A549 treated with RU486 at 1 μM for 4 hours (cell line): ENCODE measurements at places on chromosomes 2 and 18. TPM values are rescaled to one million over a fixed set of nuclear protein-coding genes. Genes with fewer than 3 reads are reported as not detected.

RNF125 gene
- total RNA-seq = 0.23 to 0.59 TPM (median 0.26 TPM) in 5 replicates

HRH4 gene
- 0.02 TPM in 1 of 5 replicates, not detected in the others for total RNA-seq

TXNDC2 gene
- total RNA-seq = 0.06 to 0.38 TPM (median 0.16 TPM) in 5 replicates

XIRP2 gene
- total RNA-seq = not detected in 5 replicates

SPATA3 gene
- not detected in 5 replicates for total RNA-seq

IL36A gene
- total RNA-seq = not detected in 5 replicates

MRO gene
- 0.11 to 0.18 TPM (median 0.15 TPM) in 5 replicates for total RNA-seq

PLA2R1 gene
- total RNA-seq = 1.4 to 2.9 TPM (median 2.6 TPM) in 5 replicates

DLX2 gene
- 0.23 to 0.75 TPM (median 0.59 TPM) in 5 replicates for total RNA-seq

TRIM54 gene
- total RNA-seq = 0.46 to 0.95 TPM (median 0.48 TPM) in 5 replicates

RAX gene
- total RNA-seq = not detected in 5 replicates

CMPK2 gene
- 0.72 to 1.5 TPM (median 0.96 TPM) in 5 replicates for total RNA-seq

DNPEP gene
- total RNA-seq = 51.3 to 65.5 TPM (median 63.4 TPM) in 5 replicates

ABCB11 gene
- 0.02 to 0.31 TPM (median 0.05 TPM) in 3 of 5 replicates, not detected in the others for total RNA-seq

SCN7A gene
- total RNA-seq = not detected in 5 replicates

AAK1 gene
- total RNA-seq = 11.0 to 18.8 TPM (median 16.9 TPM) in 5 replicates

EFHD1 gene
- 1.8 to 2.4 TPM (median 1.9 TPM) in 5 replicates for total RNA-seq

NTSR2 gene
- total RNA-seq = not detected in 5 replicates

C2orf78 gene
- not detected in 5 replicates for total RNA-seq

C2orf80 gene
- not detected in 5 replicates for total RNA-seq

CRYGD gene
- not detected in 5 replicates for total RNA-seq

DYNAP gene
- not detected in 5 replicates for total RNA-seq

NYAP2 gene
- total RNA-seq = not detected in 5 replicates

CRYBA2 gene
- total RNA-seq = 0.54 TPM in 1 of 5 replicates, not detected in the others

PLEKHM3 gene
- total RNA-seq = 2.5 to 3.5 TPM (median 3.2 TPM) in 5 replicates

PREB gene
- total RNA-seq = 46.4 to 65.5 TPM (median 62.6 TPM) in 5 replicates

EMILIN1 gene
- 0.33 to 0.69 TPM (median 0.57 TPM) in 5 replicates for total RNA-seq

SLC16A14 gene
- 0.87 to 1.7 TPM (median 1.1 TPM) in 5 replicates for total RNA-seq

WNT6 gene
- 0.14 to 0.24 TPM (median 0.22 TPM) in 4 of 5 replicates, not detected in the other for total RNA-seq

OR6B2 gene
- not detected in 5 replicates for total RNA-seq

ELOA2 gene
- not detected in 5 replicates for total RNA-seq

SERPINB4 gene
- total RNA-seq = 0.11 to 0.18 TPM (median 0.15 TPM) in 4 of 5 replicates, not detected in the other

LRRC30 gene
- not detected in 5 replicates for total RNA-seq

NOTO gene
- 0.09 TPM in 1 of 5 replicates, not detected in the others for total RNA-seq

NAT8 gene
- total RNA-seq = not detected in 5 replicates

NT5DC4 gene
- total RNA-seq = 0.05 to 0.13 TPM in 2 of 5 replicates, not detected in the others

LOXL3 gene
- total RNA-seq = 0.14 to 0.66 TPM (median 0.25 TPM) in 5 replicates

MAPK4 gene
- 0.08 to 0.16 TPM (median 0.13 TPM) in 4 of 5 replicates, not detected in the other for total RNA-seq

RAB27B gene
- 11.8 to 14.5 TPM (median 12.8 TPM) in 5 replicates for total RNA-seq

AKAIN1 gene
- total RNA-seq = not detected in 5 replicates

SALL3 gene
- total RNA-seq = not detected in 5 replicates

MDH1B gene
- total RNA-seq = 1.1 to 3.0 TPM (median 1.2 TPM) in 5 replicates

CPO gene
- not detected in 5 replicates for total RNA-seq

PLGLB2 gene
- total RNA-seq = 0.16 to 0.39 TPM (median 0.22 TPM) in 4 of 5 replicates, not detected in the other

ASXL3 gene
- not detected in 5 replicates for total RNA-seq

PRSS56 gene
- 0.14 to 0.27 TPM (median 0.22 TPM) in 4 of 5 replicates, not detected in the other for total RNA-seq

LYG2 gene
- 0.17 TPM in 1 of 5 replicates, not detected in the others for total RNA-seq

VWC2L gene
- total RNA-seq = not detected in 5 replicates

EDAR gene
- 0.02 TPM in 1 of 5 replicates, not detected in the others for total RNA-seq

EGR4 gene
- total RNA-seq = 0.17 to 0.37 TPM (median 0.27 TPM) in 5 replicates

CDC42EP3 gene
- total RNA-seq = 26.5 to 31.5 TPM (median 27.9 TPM) in 5 replicates
